ENCODE measurements at places on chromosomes 4 and X. TPM values are rescaled to one million over a fixed set of nuclear protein-coding genes. Genes with fewer than 3 reads are reported as not detected.

DNA sequence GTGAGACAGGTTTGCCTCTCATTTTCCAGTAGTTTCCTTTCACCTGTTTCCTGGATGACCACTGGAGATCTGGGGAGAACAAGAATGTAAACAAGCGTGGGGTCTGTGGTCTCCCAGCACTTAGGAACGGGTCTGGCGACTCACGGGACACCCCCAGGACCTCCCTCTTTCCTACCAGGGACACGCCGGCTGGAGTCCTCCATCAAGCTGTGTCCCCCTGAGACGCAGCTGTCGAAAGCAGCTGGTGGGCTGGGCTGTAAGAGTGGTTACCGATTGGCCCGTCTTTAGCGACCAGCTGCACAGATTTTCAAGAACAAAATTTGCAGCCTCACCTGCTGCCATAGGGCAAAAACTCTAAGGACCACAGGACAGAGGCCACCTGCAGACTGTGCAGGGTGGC, 11.9 kb downstream of the LRPAP1 start:
- no peak overlapping the region for H3K27ac ChIP-seq
- no peaks in the 10 kb centered on the region for H3K4me1 ChIP-seq
- H3K27me3 ChIP-seq, result no peaks in the 10 kb centered on the region
- H3K4me3 ChIP-seq, result no peak overlapping the region
- no peak for DNase-seq
- peaks cover 93% of the 10 kb centered on the region for H3K36me3 ChIP-seq

GRCh38 chrX:1700757-1701156, 85.9 kb downstream of the ASMT start:
- H3K36me3 ChIP-seq, result no peaks in the 10 kb centered on the region
- no peak for DNase-seq
- H3K4me3 ChIP-seq, result no peak overlapping the region
- no peak overlapping the region for H3K27ac ChIP-seq

DNA sequence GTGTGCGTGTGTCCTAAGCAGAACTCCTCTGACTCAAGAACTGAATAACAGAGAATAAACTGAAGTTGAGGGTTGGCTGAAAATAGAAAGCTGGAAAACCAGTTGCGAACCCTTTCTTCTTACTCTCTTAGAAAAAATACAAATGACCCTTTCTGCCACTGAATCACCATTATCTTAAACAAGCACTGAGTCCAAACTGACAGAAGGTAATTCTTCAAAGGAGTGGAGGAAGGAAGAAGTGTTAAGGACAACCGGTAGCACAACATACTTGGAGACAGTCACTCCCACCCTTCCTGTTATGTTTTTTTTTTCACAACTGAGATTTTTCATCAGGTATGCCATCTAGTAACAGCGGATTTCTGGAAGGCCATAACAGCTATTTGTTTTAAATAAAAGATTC, 38.1 kb downstream of the HELQ start:
- DNase-seq, result no peak
- peaks cover 81% of the 10 kb centered on the region for H3K36me3 ChIP-seq
- no peak overlapping the region for H3K27ac ChIP-seq
- no peak overlapping the region for H3K4me3 ChIP-seq
- H3K27me3 ChIP-seq, result no peaks in the 10 kb centered on the region

- H3K27me3 ChIP-seq, result no peaks in the 10 kb centered on the region
- no peak overlapping the region for H3K27ac ChIP-seq
- H3K4me1 ChIP-seq, result peaks cover 3% of the 10 kb centered on the region
- no peaks in the 10 kb centered on the region for H3K36me3 ChIP-seq
- no peak for DNase-seq
Observed at GRCh38 chr4:143306788-143307187, 29.9 kb upstream of the GAB1 start.

DNA sequence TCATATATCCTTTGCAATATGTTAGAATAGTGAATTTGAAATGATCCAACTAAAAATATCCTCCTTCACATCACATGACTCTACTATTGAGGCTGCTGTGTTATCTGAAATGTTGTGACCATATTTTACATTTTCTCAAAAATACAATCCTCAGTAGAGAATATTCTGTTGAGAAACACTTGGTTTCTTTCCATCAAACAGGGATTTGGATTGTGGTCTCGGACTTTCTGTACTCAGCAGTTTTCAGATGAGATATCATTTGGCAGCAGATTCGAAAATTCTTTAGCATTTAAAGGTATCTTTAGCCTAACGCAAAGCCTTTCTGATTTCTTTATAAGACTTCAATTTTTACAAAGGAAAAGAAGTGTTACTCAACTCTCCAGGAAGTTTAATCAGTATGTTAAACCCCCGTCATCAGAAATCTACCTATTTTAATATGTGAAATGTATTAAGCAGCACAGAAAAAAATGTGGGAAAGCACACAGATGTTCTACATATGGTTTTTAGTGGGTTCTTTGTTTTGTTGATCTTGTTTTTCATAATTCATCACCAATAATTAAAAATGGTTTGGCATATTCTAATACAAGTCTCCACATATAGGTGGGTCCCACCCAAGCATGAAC, 55.4 kb upstream of the ANXA3 start:
- H3K27me3 ChIP-seq, result no peaks in the 10 kb centered on the region
- no peak overlapping the region for H3K27ac ChIP-seq
- DNase-seq, result no peak
- H3K4me1 ChIP-seq, result no peaks in the 10 kb centered on the region
- no peak overlapping the region for H3K4me3 ChIP-seq

- H3K4me1 ChIP-seq, result no peaks in the 10 kb centered on the region
- H3K36me3 ChIP-seq, result no peaks in the 10 kb centered on the region
- H3K4me3 ChIP-seq, result no peak overlapping the region
- no peak overlapping the region for H3K27ac ChIP-seq
- no peaks in the 10 kb centered on the region for H3K27me3 ChIP-seq
Observed at GRCh38 chr4:146041139-146042004, 102.7 kb upstream of the ZNF827 start.

DNA sequence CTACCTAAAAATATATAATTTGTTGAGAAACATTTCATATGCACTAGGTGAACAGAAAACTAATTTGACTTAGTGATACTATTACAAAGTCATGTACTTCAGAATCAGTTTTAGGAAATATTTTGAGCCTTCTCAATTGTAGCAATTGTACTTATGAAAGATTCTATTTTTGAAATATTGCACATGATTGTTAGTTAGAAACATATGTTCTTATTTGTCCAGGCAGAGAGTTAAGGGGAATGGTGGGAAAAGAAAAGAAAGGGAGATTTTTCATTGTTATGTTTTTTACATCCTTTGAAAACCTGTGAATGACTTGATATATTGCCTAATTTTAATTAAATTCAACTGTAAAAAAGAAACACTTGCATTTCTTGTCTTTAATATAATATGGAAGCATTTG, 66.0 kb downstream of the GLRB start:
- no peak overlapping the region for H3K4me3 ChIP-seq
- no peaks in the 10 kb centered on the region for H3K4me1 ChIP-seq
- H3K27me3 ChIP-seq, result no peaks in the 10 kb centered on the region
- no peak overlapping the region for H3K27ac ChIP-seq
- H3K36me3 ChIP-seq, result no peaks in the 10 kb centered on the region
- no peak for DNase-seq

GRCh38 chrX:115017455-115017854, at the start of gene IL13RA2:
Gene IL13RA2 (minus strand): TSS chrX:115017616. CDS start chrX:115017269, 347 bp downstream.
- H3K27me3 ChIP-seq, result no peaks in the 10 kb centered on the region
- no peak for DNase-seq
- H3K4me3 ChIP-seq, result no peak within 1 kb of the TSS

DNA sequence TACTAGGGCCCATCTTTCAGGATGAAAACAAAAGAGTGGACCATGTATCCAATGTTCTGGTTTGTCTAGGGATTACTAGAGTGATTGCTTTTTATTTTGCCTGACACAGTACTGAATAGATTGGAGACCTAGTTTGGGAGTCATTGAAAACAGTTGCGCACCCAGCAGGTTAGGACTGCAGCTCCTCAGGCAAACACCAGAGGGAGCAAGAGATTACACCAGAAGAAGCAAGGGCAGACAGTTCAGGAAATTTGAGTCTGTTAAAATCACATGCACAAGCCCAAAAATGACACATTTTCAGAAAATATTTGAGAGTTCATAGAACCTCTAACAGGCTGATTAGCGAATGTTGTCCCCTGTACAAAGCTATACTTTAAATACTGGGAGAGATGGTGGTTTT, 55.6 kb downstream of the CYLC1 start:
- no peak for DNase-seq
- no peaks in the 10 kb centered on the region for H3K4me1 ChIP-seq
- no peaks in the 10 kb centered on the region for H3K36me3 ChIP-seq

DNA sequence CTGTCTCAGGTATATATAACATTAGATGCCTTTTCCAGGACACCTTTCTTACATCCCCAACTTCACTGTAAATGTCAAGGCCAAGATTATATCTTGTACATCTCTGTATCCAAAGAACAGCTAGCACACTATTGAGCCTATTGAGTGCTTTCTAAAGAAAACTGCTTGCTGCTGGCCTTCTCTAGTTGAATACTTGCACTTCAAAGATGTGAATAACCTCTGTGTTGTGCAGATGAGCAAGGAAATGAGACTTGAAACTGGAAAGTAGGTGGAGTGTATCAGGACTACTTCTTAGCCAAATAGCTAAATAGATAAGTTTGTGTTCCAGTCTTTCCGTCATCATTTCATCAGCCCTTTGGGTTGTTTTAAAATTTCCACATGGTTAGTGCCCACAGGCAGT, 704.4 kb upstream of the AMOT start:
- no peaks in the 10 kb centered on the region for H3K4me1 ChIP-seq
- no peaks in the 10 kb centered on the region for H3K36me3 ChIP-seq
- no peak overlapping the region for H3K27ac ChIP-seq
- H3K4me3 ChIP-seq, result no peak overlapping the region
- no peak for DNase-seq

GRCh38 chr4:10747186-10747585, 62.6 kb upstream of the CLNK start:
- H3K36me3 ChIP-seq, result no peaks in the 10 kb centered on the region
- no peaks in the 10 kb centered on the region for H3K27me3 ChIP-seq
- H3K27ac ChIP-seq, result no peak overlapping the region
- H3K4me3 ChIP-seq, result no peak overlapping the region

GRCh38 chr4:145722561-145722960, 42.6 kb downstream of the C4orf51 start:
- no peak overlapping the region for H3K4me3 ChIP-seq
- H3K4me1 ChIP-seq, result no peaks in the 10 kb centered on the region
- no peaks in the 10 kb centered on the region for H3K27me3 ChIP-seq
- DNase-seq, result no peak
- H3K36me3 ChIP-seq, result no peaks in the 10 kb centered on the region

DNA sequence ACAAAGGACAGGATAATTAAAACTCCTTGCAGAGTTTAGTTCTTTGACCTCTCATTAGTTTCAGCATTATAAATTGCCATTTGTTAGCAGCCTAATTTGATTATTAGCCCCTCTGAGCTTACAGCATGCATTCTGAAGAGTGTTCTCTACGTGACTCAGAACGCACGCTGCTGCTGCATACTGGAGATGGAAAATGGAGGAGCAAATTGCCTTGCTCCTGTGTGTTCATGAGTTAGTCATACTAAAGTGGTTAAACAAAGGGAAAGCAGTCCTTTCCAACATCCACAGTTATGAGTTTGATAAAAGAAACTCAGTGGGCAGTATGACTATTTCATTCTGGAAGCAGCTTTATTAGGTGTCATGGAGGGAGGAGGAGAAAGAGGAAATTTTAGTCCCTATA, 922.5 kb downstream of the RPA4 start:
- H3K4me3 ChIP-seq, result no peak overlapping the region
- H3K36me3 ChIP-seq, result no peaks in the 10 kb centered on the region
- no peak overlapping the region for H3K27ac ChIP-seq
- no peaks in the 10 kb centered on the region for H3K4me1 ChIP-seq
- no peaks in the 10 kb centered on the region for H3K27me3 ChIP-seq
- no peak for DNase-seq

DNA sequence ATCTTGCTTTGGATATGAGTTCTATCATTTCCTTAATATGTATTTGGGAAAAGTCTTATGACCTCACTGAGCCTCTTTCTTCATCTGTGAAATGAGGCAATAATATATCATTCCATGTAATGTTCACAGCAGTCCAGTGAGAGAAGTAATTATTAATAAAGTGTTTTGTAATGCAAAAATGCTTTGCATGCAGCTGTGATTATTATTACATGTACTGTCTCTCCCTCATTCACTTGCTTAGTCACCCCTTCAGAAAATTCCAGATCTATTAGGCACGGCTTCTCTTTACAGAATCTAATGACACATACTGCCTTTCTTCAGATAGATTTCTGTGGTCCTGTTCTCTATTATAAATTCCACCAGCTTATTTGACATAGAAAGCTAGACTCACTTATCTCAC, 53.5 kb upstream of the FGF13 start:
- no peak overlapping the region for H3K4me3 ChIP-seq
- no peaks in the 10 kb centered on the region for H3K4me1 ChIP-seq
- H3K36me3 ChIP-seq, result no peaks in the 10 kb centered on the region
- no peaks in the 10 kb centered on the region for H3K27me3 ChIP-seq

Gene CWH43
- not detected for total RNA-seq

Gene NEK1
- 13.5 TPM for total RNA-seq

Gene SPP1
- 45.4 TPM for total RNA-seq
